ENCODE measurements at places on chromosomes 5 and 9.

DNA sequence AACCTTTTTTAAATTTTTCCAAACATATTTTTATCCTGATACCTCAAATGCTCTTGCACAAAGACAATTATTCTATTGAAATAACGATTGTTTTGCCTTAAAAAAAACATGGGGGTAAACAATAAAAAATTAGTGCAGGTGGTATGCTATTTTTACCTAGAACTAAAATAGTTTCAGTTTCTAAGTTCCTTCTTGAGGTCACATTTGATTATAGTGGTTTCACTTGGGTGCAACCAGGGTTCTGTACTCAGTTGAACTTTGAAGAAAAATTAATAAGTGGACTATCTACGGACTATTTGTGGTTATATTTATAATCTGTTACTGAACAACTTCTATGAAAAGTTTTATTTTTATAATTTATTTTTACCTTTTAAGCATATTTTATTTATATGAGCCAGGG is 387.1 kb upstream of the IZUMO3 start:
- DNase-seq = no peak

- DNase-seq = no peak
These were observed 657.5 kb upstream of the WWC1 start for GRCh38 chr5:167633931-167634341.

GRCh38 chr5:177382423-177383029 is 1.7 kb upstream of the SLC34A1 start:
- no peak for DNase-seq

DNA sequence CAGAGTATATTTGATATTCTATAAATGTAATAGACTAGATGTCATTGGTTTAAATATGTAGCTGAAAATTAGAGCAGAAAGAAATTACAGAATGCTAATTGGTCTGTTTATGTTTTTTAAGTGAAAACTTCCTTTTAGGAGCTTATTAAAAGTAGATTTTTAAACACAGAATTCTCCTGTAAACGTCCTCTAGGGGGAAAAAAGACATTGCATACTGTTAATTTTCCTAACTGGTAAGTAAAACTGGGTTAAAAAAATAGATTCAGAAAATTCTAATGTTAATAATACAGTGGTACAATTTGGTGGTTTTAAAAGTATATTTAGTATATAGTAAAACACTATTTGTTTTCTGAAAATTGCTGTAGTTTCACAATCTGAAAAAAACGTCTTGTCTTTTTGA is 59.8 kb downstream of the ZCCHC7 start:
- DNase-seq = no peak

DNA sequence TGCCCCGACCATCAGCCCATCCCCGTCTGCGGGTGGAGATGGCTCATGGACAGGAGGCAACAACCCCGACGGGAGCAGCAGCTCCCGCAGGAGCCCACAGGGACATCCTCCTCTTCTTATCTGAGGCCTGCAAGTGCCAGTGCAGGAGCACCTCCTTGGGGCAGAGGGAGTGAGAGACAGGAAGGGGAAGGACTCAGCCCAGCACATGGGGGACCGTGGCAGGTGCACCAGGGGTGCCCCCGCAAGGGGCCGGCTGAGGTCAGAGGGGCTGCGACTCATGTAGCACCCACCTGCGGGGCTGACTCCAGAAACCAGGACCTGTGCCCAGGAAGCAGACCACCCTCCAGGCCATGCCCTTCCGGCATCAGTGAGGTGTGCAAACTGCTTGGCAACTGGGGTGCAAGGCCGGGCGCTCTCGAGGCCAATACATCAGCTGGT is 259.8 kb upstream of the ADAMTS16 start:
- DNase-seq = no peak

GRCh38 chr9:35102769-35103659 is at the start of gene STOML2:
Gene STOML2, minus strand, starts transcription at chr9:35103131. Its CDS starts 37 bp downstream, at chr9:35103094.
- DNase-seq = peak; percentile 86

DNA sequence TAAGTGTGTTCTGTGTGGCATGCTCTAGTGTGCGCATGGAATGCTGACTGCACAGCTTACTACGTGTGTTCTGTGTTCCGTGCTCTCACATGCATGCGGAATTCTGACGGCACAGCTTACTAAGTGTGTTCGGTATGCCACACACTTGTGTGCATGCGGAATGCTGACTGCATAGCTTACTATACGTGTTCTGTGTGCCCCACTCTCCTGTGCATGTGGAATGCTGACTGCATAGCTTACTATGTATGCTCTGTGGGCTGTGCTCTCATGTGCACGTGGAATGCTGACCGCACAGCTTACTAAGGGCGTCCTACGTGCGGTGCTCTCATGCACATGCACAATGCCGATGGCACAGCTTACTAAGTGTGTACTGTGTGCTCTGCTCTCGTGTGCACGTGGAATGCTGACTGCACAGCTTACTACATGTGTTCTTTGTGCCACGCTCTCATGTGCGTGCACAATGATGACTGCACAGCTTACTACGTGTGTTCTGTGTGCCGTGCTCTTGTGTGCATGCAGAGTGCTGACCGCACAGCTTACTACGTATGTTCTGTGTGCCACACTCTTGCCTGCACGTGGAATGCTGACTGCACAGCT is 548.9 kb downstream of the IRX1 start:
- no peak for DNase-seq

DNA sequence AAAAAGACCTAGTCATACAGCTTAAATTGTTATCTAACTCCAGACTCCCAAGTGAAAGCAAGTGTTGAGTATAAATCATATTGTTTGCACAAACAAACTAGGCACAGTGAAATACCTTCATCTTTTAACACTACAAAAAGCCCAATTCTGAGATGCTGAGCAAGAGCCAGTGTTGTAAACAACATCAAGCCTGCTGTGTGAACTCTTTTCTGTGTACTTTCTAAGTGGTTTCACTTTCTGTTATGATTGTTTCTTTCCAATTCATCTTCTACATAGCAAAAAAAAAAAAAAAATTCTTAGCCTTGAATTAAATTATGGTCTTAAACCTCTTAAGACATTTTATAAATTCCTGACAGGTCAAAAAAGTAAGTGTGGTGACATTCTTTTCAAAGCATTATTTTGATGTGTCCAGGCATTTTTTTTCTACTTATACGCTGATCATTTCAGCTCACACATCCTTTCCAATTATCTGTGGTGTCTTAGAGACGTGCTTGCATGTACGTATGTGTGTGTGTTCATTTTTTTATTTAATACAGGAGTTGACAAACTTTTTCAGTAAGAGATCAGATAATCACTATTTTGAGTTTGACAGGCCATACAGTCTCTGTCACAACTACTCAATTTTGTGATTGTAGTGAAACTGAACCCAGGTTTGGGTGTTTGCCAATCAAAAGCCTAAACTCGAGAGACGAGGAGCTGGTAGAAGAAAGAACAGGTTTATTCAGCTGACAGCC is 556.1 kb downstream of the CDH9 start:
- no peak for DNase-seq

GRCh38 chr5:110852541-110852940 is 113.7 kb downstream of the SLC25A46 start:
- DNase-seq = no peak

GRCh38 chr5:73796164-73797131 is 170.5 kb downstream of the ARHGEF28 start:
- no peak for DNase-seq

DNA sequence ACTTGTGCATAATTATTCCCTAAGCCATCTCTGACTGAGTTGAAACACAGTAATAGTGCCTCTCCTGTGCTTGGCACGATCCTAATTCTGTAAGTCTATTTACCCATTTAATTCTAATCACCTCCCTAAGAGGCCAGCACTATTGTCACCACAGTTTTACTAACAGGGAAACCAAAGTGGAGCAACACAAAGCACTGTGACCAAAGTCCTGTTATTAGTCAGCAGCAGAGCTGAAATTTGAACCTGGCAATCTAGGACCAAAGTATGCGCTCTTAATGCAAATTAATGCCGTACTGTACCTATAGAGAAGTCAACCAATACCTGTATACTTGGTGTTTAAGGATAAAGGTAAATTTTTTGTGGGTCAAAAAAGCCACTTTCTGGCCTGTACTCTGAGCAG is 77.1 kb upstream of the CNTLN start:
- DNase-seq = no peak

DNA sequence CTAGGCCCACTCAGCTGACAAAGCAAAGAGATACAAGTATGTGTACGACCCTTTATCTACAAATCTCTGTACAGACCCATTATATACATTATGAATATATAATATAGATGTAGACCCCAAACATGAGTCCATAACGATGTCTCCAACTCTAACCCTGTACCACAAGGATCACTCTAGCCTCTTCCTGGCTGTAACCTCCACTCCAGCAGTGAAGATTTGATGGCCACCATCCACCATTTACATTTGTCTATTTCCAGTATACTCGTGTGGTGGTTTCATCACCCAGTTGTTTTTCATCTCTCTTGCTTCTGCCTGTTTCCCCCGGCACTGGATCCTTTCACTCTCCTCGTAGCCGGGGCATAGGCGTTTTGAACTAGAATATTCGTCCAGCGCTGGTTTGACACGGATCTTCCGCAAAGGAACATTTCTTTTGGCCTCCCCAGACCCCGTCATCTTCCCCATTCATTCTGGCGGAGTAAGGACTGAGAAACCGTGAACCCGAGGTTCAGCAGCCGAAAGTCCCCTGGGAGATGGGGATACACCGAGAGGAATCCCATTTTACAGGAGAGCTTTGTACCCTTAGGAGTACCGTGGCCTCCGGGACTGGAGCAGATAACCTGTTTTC is 828 bp upstream of the TRIO start:
- no peak for DNase-seq

GRCh38 chr5:1919750-1920149 is 37.0 kb upstream of the IRX4 start:
- no peak for DNase-seq

GRCh38 chr9:9820436-9820835 is 792.4 kb downstream of the PTPRD start:
- DNase-seq = no peak

DNA sequence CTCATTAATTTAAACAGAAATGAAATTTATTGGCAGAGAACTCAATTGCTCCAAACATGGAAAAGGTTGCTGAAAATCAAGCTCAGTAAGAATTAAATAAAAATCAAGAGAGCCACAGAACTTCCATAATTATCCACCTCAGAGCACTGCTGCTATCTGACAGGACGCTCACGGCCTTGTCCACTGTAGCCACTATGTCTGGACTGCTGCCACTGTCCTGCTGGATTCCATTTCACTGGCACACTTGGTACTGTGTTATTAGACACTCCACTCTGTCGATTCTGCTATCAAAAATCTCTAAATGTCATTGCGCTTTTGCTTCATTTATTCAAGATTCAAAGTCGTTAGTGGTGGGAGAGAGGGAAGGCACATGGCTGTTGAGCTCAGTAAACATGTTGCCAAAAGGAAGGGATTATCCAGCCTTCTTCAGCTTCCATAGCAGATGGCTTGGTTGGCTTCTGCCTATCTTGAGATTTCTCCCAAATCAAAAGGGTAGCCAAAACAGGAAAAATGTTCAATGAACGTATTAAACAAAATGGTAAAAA is 815.0 kb downstream of the CDH18 start:
- DNase-seq = no peak

GRCh38 chr5:4941161-4941560 is 199.0 kb upstream of the ADAMTS16 start:
- DNase-seq = no peak

GRCh38 chr9:123003466-123003865 is 30.0 kb upstream of the GPR21 start:
- no peak for DNase-seq

- no peak for DNase-seq
These were observed 9.9 kb downstream of the GNAQ start for GRCh38 chr9:78021697-78022096.

GRCh38 chr5:56091664-56092063 is 96.9 kb upstream of the IL6ST start:
- DNase-seq = no peak

GRCh38 chr5:39283231-39283818 is 64.0 kb upstream of the FYB1 start:
- peak; percentile 23 for DNase-seq

DNA sequence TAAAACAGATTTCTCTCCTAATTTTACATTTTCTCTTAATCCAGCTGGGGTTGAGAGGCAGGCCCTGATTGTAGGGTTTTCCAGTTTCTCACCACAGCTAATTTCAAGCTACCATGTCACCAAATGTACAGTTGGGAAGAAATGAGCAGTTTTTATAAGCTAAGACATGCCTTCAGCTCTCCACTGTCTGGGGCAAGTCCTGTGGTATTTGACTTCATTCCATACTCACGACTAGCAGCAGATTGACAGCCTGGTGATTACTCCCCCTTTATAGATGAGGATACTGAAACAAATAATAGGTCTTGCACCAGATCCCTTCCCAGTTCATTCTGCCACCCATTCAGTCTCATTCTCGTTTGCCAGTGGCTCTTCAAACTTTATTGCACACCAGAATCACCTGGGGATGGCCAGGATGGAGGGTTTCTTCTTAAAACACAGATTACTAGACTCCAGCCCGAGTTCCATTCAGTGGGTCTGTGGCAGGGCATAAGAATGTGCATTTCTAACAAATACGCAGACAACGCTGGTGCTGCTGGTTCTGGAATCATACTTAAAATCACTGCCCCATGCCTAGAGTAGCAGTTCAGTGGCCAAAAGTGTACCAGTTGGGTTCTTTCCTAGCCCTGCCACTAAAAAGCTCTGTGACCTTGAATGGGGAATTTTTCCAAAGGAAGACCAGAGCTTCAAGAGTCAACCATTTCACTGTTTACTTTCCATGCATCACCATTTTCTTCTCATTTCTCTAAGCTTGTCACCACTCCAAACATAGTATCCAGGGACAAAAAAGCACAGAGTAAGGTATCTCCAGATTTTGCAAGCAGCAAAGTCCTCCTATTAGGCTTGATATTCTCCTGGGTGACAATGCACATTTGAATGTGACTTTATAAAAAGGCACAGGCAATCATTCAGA is 64.3 kb downstream of the CSNK1A1 start:
- no peak for DNase-seq

- DNase-seq = no peak
These were observed 308.5 kb downstream of the ADGRV1 start for GRCh38 chr5:90866915-90867731.

GRCh38 chr9:113953531-113953930 is 77.4 kb downstream of the ZNF618 start:
- DNase-seq = no peak

- no peak for DNase-seq
These were observed 75.2 kb upstream of the SMARCA2 start for GRCh38 chr9:1939926-1940368.

DNA sequence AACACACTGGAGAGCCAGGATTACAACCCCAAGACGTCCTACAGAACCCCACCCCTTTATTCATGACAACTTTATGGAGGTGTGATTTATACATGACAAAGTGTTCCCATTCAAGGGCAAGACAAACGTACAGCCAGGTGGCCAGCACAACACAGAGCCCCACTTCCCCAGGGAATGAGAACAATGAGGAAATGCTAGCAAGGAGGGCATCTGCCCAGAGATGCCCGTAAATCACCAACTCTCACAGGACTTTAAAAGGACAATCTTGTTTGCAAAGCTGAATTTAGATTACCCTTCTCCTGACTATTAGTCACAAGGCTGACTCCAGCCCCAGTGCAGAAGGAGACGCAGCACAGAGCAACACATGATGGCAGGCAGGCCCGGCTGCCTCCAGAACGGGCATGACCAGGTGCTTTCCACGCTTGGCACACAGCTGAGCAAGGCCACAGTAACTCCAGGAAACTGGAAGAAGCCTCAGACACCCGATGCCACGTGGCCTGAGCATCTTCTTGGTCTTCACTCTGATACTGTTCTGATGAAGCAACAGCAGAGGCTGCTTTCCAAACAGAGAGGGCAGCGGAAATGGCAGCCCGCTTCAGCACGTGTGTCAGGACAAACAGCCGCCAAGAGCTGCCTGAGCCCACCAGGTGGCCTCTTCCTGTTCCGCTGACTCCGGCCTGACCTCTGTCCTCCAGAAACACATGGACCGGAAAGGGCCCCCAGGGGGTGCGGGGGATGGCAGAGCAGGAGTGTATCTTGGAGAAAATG is 51.4 kb downstream of the ROR2 start:
- no peak for DNase-seq

- no peak for DNase-seq
These were observed 379.7 kb downstream of the PSAT1 start for GRCh38 chr9:78676623-78677022.

Data from stimulated activated CD8-positive, alpha-beta memory T cell treated with anti-CD3 and anti-CD28 coated beads, Interleukin-4, amount 100 ng/mL, for 1 hour (primary cell).